Trophoblast cell (in vitro differentiated cells and primary cell): ENCODE measurements at places on chromosomes 1 and 21.

DNA sequence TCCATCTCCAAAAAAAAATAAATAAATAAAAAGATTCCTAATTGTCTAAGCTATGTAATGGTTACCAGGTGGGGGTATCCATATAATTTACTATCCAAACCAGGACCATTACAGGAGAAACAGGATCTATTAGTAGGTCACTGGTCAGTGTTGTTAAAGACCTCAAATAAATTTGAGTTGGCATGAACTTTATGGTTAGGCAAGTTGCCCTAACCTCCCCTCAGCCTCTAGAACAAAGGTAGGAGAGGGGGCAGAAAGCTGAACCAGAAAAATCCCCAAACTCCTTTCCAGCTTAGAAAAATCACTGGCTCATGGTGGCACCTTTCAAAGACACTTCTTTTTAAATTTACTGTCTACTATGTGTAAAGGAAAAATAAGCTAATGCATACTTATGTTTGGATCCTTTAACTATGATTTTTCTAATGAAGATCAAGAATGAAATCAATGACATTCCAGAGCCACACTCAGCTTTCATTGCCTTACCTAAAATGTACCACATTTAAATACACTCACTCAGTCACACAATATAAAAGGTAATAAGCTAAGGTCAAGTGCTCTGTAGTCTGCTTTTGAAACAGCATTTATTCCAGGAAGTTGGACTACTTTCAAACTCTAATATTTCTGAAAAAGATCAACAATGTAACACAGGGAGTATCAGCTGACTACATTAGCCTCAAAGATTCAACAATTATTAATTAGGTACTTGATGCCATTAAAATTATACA, 13.8 kb downstream of the EIF4G3 start:
- H3K4me3 ChIP-seq = no peak overlapping the region
- no peak overlapping the region for H3K27ac ChIP-seq
- DNase-seq = no peak
- H3K4me1 ChIP-seq = no peaks in the 10 kb centered on the region
- no peaks in the 10 kb centered on the region for H3K27me3 ChIP-seq
- peaks cover 26% of the 10 kb centered on the region for H3K36me3 ChIP-seq

- no peak overlapping the region for H3K27ac ChIP-seq
- no peak for DNase-seq
Measured at GRCh38 chr1:211643324-211644212, 31.9 kb downstream of the NEK2 start.

DNA sequence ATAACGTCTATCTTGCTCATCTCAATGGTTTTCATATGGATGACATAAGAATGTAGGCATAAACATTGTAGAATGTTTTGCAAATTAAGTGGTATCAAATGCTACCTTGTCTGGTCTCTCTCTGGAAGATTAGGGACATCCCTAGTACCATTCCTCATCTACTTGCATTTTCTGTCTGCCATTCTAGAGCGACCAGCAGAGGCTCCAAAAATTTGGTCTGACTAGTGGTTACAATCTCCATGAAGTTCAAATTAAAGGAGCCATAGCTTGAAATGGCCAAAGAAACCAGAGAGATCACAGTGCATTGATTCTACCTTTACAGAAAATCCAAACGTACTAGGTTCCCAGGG, 1.1 kb downstream of the CD84 start:
- no peaks in the 10 kb centered on the region for H3K36me3 ChIP-seq
- no peak overlapping the region for H3K27ac ChIP-seq
- DNase-seq = no peak
- no peak overlapping the region for H3K4me3 ChIP-seq

GRCh38 chr1:45385302-45385701, 45.1 kb upstream of the MUTYH start:
- no peaks in the 10 kb centered on the region for H3K36me3 ChIP-seq
- no peaks in the 10 kb centered on the region for H3K27me3 ChIP-seq
- H3K4me3 ChIP-seq = no peak overlapping the region
- no peaks in the 10 kb centered on the region for H3K4me1 ChIP-seq
- H3K27ac ChIP-seq = no peak overlapping the region

- H3K27me3 ChIP-seq = peaks cover 8% of the 10 kb centered on the region
- peak overlapping the region; percentile 30 for H3K27ac ChIP-seq
- H3K4me1 ChIP-seq = peaks cover 5% of the 10 kb centered on the region
- H3K4me3 ChIP-seq = peak overlapping the region; percentile 80
- peak; percentile 53 for DNase-seq
Measured at GRCh38 chr1:29121936-29122681, 1.6 kb downstream of the TMEM200B start.

GRCh38 chr1:145846201-145846612, 777 bp downstream of the NUDT17 start:
- H3K27ac ChIP-seq = no peak overlapping the region
- DNase-seq = peak; percentile 7
- no peak overlapping the region for H3K4me3 ChIP-seq
- H3K36me3 ChIP-seq = peaks cover 22% of the 10 kb centered on the region
- H3K27me3 ChIP-seq = no peaks in the 10 kb centered on the region
- H3K4me1 ChIP-seq = peaks cover 20% of the 10 kb centered on the region

DNA sequence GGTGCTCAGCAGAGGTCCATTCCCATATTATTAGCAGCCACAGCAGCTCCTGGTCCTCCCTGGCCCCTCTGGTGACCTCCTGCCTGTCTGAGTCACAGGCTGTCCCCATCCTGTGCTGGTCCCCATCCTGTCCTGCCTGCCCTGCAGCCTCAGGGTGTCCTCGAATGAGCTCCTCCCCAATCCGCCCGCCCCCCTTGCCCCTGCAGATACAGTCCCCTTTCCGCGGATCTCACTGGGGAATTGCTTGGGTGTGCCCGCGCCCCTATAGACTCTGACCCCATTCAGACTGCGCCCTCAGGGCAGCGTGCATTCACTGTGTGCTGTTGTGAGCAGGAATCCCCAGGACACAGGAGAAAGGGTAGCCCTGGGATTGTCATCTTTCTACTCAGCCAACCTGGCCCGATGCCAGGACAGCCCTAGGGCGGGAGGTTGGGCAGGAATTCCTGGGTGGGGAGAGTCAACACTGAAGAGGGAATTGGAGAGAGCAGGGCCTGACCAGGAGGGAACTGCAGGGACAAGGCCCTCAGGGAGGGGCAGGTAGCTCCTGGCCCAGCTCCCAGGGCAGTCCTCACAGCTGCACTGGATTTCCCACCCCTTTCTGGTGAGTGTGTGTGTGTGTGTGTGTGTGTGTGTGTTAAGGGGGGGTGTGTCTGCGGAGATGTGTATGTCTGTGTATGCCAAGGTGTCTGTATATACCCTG, 1.1 kb upstream of the GUCA2A start:
- no peaks in the 10 kb centered on the region for H3K36me3 ChIP-seq
- peaks cover 21% of the 10 kb centered on the region for H3K4me1 ChIP-seq
- no peaks in the 10 kb centered on the region for H3K27me3 ChIP-seq

DNA sequence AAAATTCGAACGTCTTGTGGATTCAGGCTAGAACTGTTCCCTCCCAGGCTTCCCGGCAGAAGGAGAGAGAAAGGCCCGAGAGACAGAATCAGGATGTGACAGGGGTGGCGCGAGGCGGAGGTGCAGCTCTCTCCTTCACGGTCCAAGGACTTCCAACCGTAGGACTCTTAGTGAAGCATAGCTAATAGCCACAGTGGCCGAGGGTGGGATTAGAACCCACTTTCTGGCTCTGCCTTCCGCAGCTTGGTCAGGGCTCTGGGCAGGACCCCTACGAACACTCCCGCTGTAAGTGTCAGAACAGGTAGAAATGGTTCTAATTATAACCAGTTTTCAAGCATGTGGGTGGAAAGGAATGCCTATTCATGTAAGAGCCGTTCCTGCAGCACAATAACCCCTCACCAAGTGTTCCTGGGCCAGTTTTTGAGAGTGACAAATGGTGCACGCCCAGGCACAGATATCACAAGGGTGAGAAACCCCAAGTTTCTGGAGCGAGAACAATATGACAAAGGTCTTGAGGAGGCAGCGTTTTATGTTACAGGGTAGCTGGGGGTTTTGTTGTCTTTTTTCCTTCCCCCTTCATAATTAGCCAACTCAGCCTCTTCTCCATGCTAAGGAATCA, 86.4 kb downstream of the SYF2 start:
- H3K4me3 ChIP-seq = no peak overlapping the region
- H3K27ac ChIP-seq = no peak overlapping the region
- H3K4me1 ChIP-seq = no peaks in the 10 kb centered on the region
- no peak for DNase-seq
- H3K27me3 ChIP-seq = no peaks in the 10 kb centered on the region
- H3K36me3 ChIP-seq = no peaks in the 10 kb centered on the region

DNA sequence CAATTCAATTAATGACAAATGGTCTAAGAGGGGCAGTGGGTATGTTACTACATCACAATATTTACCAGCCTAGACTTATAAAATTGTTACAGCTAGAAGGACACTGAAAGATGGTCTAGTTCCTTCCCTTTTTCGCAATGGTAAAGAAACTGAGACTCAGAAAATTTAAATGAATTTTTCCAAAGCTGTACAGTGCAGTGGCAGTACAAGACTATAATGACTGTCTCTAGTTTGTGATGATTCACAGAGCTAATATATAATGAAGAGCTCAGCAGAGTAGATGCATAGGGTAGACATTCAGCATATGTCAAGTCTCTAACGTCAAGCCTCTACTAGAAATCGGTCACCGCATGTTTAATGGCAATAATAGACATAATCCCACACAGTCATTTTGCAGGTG, 4.6 kb downstream of the PLPP3 start:
- no peaks in the 10 kb centered on the region for H3K27me3 ChIP-seq
- no peak for DNase-seq
- peaks cover 13% of the 10 kb centered on the region for H3K36me3 ChIP-seq
- peaks cover 6% of the 10 kb centered on the region for H3K4me1 ChIP-seq
- H3K4me3 ChIP-seq = no peak overlapping the region
- no peak overlapping the region for H3K27ac ChIP-seq

- H3K36me3 ChIP-seq = no peaks in the 10 kb centered on the region
- no peaks in the 10 kb centered on the region for H3K27me3 ChIP-seq
- no peak overlapping the region for H3K27ac ChIP-seq
- DNase-seq = no peak
- H3K4me1 ChIP-seq = no peaks in the 10 kb centered on the region
- H3K4me3 ChIP-seq = no peak overlapping the region
Measured at GRCh38 chr21:28025111-28025510, 967.6 kb downstream of the LTN1 start.

- H3K27me3 ChIP-seq = no peaks in the 10 kb centered on the region
- H3K4me1 ChIP-seq = no peaks in the 10 kb centered on the region
- H3K36me3 ChIP-seq = peaks cover 6% of the 10 kb centered on the region
- DNase-seq = no peak
Measured at GRCh38 chr1:236821091-236821627, 26.1 kb downstream of the MTR start.

- no peaks in the 10 kb centered on the region for H3K27me3 ChIP-seq
- H3K27ac ChIP-seq = peak overlapping the region; percentile 86
- peak; percentile 99 for DNase-seq
Measured at GRCh38 chr1:241837901-241838300, 10.1 kb upstream of the EXO1 start.

- H3K4me3 ChIP-seq = no peak overlapping the region
- H3K4me1 ChIP-seq = no peaks in the 10 kb centered on the region
- no peak for DNase-seq
- H3K27me3 ChIP-seq = no peaks in the 10 kb centered on the region
Measured at GRCh38 chr1:154598871-154599635, 8.9 kb downstream of the ADAR start.

DNA sequence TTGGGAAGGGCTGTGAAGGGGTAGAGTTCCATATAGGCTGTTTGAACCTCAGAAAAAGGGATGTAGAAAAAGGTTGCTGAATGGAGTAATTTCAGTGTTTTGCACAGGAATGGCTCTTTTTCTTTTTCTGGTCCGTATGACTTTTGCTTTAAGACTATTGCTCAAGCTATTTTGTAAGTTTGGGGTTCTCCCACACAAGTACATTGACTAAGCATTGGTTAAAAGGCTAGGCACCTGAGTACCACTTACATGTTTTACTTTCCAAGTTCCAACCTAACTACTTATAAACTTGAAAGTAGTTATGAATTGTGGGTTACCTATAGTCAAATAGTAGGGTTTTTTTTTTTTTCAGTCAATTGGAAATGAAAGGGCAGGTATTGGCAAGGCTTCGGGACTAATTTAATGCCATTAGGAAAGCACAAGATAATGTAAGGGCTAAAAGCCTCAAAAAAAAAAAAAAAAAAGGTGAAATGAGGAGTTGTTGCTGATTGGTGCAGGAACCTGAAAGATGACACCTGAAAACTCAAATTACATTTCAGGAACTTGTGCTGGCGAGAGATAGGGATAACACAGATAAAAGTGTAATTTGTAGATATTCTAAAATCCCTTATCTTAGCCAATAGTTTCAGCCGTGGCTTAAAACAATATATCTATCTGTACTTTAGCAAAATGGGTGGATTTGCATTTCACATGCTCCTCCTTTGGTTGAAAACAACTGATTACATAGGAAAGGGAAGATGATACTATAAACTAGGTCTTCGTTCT, 209.5 kb downstream of the RPS6KC1 start:
- H3K4me1 ChIP-seq = no peaks in the 10 kb centered on the region
- H3K27ac ChIP-seq = no peak overlapping the region
- DNase-seq = no peak
- H3K36me3 ChIP-seq = no peaks in the 10 kb centered on the region
- H3K27me3 ChIP-seq = no peaks in the 10 kb centered on the region

DNA sequence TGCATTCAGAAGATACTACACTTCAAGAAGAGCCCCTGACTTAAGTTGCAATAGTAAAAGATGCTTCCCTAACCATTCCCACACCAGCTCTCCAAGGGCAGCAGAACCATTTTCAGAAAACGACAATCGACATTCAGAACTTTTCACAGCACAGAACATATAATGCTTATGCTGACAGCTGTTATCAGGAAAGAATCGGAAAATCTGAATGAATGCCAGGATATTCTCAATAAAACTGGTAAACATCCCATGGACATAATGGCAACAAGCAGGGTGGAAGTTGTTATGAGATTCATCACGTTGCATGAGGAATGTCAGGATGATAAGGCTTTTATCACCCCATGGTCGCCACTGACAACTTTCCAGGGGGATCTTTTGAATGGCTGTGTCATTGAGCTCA, 246.6 kb upstream of the CHRM3 start:
- H3K4me3 ChIP-seq = no peak overlapping the region
- DNase-seq = no peak
- H3K27me3 ChIP-seq = no peaks in the 10 kb centered on the region

GRCh38 chr1:2494323-2494693, 18.2 kb downstream of the PLCH2 start:
- H3K27me3 ChIP-seq = no peaks in the 10 kb centered on the region
- peaks cover 9% of the 10 kb centered on the region for H3K4me1 ChIP-seq
- H3K27ac ChIP-seq = no peak overlapping the region
- no peaks in the 10 kb centered on the region for H3K36me3 ChIP-seq

DNA sequence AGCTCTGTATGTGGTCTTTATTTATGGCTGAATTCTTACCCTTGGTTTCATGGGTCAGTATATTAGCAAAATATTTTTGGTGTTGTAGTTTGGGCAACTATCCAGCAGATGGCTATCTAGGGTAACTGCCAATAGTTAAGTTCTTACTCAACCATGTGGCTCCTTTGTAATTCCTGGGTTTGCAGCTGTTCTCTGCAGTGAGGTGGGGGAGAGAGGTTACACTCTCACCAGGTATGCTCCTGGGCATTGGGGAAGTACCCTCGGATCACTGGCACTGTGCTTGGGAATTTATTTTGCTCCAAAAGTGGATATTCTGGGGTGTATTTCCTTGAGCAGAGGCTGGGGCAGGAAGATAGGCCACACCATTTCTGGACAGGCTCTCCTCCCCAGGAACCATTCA, 436.7 kb upstream of the TMPRSS15 start:
- peak; percentile 18 for DNase-seq
- no peaks in the 10 kb centered on the region for H3K36me3 ChIP-seq
- H3K27ac ChIP-seq = no peak overlapping the region
- H3K4me3 ChIP-seq = no peak overlapping the region
- H3K4me1 ChIP-seq = no peaks in the 10 kb centered on the region

- H3K4me3 ChIP-seq = no peak overlapping the region
- H3K4me1 ChIP-seq = no peaks in the 10 kb centered on the region
- DNase-seq = no peak
- peak overlapping the region; percentile 12 for H3K27ac ChIP-seq
- H3K36me3 ChIP-seq = no peaks in the 10 kb centered on the region
- no peaks in the 10 kb centered on the region for H3K27me3 ChIP-seq
Measured at GRCh38 chr1:146051452-146051851, 29.9 kb upstream of the HJV start.
